ENCODE measurements at places on chromosomes 7 and 10.

DNA sequence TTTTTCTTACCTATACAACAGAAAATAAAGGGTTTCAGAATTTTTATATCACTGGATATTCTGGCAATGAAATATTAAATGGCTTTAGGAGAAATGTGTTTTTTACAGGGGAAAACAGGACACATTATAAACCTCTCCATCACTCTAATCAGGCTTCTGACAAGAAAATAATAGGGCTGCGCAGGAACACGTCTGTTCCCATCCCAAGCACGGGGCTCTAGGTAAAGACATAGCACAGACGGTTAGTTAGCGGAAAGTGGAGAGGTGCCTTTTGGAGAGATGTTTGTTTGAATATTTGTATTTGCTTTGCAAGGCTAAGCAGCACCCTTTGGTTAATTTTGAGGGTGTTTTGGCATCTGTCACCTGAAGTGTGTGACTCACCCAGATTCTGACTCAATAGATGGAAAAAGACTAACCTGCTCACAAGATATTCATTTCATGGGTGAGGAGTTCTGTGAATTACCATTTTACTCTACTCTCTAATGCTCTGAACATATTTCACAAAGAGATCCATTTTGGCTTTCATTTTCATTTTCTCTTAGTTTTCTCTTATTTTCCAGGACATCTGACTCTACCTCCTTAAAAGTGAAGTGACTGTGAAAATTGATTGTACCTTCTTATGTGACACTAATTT lies 174.5 kb upstream of the AKR1E2 start:
- DNase-seq, result no peak

- DNase-seq, result no peak
Observed at GRCh38 chr10:83222300-83222699, 917.0 kb upstream of the GHITM start.

- no peak for DNase-seq
Observed at GRCh38 chr10:29957236-29957635, 102.2 kb downstream of the JCAD start.

GRCh38 chr7:150716368-150716767 lies at the start of gene GIMAP1:
Gene GIMAP1 (plus strand): TSS chr7:150716613. CDS start chr7:150719048, 2,435 bp downstream.
- no peak for DNase-seq

- DNase-seq, result no peak
Observed at GRCh38 chr10:77028042-77028441, 609.6 kb downstream of the KCNMA1 start.

DNA sequence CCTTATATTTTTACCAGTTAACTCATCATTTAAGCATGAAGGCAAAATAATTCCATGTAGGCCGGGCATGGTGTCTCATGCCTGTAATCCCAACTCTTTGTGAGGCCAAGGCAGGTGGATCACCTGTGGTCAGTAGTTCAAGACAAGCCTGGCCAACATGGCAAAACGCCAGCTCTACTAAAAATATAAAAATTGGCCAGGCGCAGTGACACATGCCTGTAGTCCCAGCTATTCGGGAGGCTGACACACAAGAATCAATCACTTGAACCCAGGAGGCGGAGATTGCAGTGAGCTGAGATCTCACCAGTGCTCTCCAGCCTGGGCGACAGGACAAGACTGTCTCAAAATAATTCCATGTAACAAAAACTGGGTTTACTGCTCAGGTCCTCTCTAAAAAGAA lies 18.3 kb downstream of the HNRNPA2B1 start:
- DNase-seq, result no peak

GRCh38 chr7:47069385-47070076 lies 512.4 kb downstream of the TNS3 start:
- DNase-seq, result no peak

DNA sequence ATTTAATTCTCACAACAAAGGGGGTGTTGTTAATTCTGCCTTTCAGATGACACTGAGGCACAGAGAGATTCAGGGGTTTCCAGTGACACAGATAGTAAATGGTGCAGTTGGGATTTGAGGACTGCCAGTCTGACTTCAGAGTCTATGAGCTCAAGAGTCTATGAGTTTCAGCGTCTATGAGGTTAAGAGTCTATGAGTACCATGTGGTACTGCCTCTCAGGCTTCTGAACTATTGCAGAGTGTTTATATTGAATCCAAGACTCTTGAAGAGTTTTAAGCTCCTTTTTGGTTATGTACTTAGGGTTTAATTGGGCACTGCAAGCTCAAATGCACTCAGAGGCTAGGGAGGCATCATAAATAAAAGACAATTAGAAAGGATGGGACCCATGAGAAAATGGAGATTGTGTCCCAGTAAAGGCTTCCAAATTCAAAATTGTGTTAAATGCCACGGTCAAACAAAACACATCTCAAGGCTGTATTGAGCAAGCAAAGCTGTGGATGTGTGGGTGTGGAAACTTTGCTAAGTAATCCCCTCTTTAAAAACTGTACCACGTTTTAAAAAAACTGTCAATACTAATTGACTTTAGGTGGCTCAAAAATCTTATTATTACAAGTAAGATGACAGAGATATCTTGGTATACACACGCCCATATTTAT lies 123.9 kb upstream of the FAM171A1 start:
- DNase-seq, result no peak

GRCh38 chr7:1746491-1746975 lies 76.5 kb downstream of the ELFN1 start:
- DNase-seq, result no peak

GRCh38 chr10:36559412-36560400 lies 565.7 kb upstream of the ANKRD30A start:
- DNase-seq, result no peak

Data from stimulated activated CD8-positive, alpha-beta memory T cell treated with anti-CD3 and anti-CD28 coated beads, Interleukin-4, amount 100 ng/mL, for 1 hour (primary cell).